Activated CD4-positive, alpha-beta memory T cell treated with anti-CD3 and anti-CD28 coated beads, Interleukin-2, amount 10 ng/mL, durations not matched to agents 7 days and 5 days (primary cell): ENCODE measurements at places on chromosomes 3 and 15. TPM values are rescaled to one million over a fixed set of nuclear protein-coding genes. Genes with fewer than 3 reads are reported as not detected.

SPRED1 gene
- total RNA-seq, result 0.13 TPM

GPR15 gene
- total RNA-seq, result 111 TPM

IGSF11 gene
- not detected for total RNA-seq

GOLGA8S gene
- total RNA-seq, result 0.38 TPM

GP9 gene
- not detected for total RNA-seq

MITF gene
- not detected for total RNA-seq

UACA gene
- total RNA-seq, result 1.3 TPM

BCL2A1 gene
- 14.1 TPM for total RNA-seq

DNA sequence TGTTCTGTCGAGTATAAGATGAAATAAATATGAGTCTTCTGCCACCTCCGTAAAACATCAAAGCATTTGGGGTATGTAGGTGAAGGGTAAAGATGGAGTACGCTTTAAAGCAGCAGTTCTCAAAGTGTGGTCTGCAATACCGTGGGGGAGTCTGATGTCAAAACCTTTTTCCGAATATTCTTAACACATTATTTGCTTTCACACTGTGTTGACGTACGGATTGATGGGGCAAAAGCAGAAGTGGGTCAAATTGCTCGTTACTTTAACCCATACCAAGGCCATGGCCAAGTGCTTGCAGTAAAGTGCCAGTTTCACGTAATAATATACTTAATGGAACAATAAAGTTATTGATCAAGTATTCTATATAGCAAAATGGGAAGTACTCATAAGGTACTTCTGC, 36.3 kb downstream of the PAK2 start:
- no peak overlapping the region for H3K27ac ChIP-seq
- no peaks in the 10 kb centered on the region for H3K27me3 ChIP-seq
- H3K4me3 ChIP-seq, result no peak overlapping the region
- DNase-seq, result no peak
- peaks cover 69% of the 10 kb centered on the region for H3K36me3 ChIP-seq
- peaks cover 48% of the 10 kb centered on the region for H3K4me1 ChIP-seq

DNA sequence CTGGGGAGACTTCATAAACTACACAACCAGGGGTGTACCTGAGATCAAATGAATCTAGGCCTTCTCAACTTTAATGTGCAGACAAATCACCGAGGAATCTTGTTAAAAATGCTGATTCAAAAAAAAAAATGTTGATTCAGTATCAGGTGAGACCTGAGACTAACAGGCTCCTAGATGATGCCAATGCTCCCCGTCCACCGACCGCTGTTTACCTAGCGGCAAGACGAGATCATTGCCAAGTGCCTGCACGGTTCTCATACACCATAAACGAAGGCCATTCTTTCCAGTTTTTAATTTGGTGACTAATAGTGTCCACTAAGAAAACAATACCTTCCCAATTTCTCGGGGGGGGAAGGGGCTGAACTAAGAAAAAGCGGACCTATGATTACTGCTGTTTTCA, 2.5 kb upstream of the FSIP1 start:
- H3K4me3 ChIP-seq, result no peak overlapping the region
- H3K36me3 ChIP-seq, result peaks cover 3% of the 10 kb centered on the region
- DNase-seq, result no peak
- H3K4me1 ChIP-seq, result peaks cover 59% of the 10 kb centered on the region

DNA sequence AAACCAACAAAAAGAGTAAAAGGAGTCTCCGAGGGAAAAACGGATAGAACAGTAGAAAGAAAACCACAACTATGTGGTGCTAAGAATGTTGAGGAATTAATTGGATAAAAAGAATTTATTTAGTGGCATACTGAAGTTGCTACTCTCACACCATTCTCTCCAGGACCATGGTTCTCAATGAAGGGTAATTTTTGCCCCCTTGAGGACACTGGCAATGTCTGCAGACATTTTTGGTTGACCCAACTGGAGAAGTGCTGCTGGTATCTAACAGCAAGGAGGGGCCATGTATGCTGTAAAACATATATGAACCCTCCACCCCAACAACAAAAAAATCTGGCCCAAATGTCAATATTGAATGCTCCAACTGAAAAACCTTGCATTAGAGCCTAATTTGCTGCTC, 85.9 kb upstream of the CSPG5 start:
- H3K36me3 ChIP-seq, result peaks cover 18% of the 10 kb centered on the region
- no peak for DNase-seq
- no peak overlapping the region for H3K27ac ChIP-seq

DNA sequence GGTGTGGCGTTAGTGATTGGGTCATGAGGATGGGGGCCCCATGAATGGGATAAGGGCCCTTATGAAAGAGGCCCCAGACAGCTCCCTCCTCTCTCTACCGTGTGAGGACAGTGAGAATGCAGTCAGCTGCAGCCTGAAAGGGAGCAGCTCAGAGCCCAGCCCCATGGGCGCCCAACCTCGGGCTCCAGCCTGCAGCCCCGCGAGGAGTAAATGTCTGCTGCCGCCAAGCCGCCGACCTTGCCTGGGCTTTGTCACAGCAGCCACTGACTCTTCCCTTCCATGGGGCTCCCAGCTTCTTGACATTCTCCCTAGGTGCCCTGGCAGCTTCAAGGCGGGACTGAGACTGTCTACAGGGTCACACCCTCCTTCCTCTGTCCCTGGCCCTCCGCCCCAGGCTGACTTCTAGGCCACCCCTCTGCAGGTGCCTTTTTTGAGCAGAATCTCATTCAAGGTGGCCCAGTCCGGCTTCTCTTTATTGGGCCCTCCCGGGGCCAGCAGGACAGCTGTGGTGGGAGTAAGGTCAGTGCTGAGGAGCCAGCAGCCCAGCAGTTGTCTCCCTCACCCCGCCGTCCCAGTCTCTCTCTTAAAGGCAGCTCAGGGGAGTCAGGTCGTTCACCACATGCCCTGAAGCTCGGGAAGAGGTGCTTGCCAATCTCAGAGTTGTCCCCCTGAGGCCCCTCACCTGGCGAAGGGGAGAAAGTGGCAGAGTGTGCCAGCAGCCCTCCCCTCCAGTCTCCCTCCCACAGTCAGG, 18.7 kb upstream of the PRR20G start:
- DNase-seq, result no peak
- H3K36me3 ChIP-seq, result no peaks in the 10 kb centered on the region
- no peak overlapping the region for H3K27ac ChIP-seq
- peaks cover 4% of the 10 kb centered on the region for H3K27me3 ChIP-seq
- no peak overlapping the region for H3K4me3 ChIP-seq

DNA sequence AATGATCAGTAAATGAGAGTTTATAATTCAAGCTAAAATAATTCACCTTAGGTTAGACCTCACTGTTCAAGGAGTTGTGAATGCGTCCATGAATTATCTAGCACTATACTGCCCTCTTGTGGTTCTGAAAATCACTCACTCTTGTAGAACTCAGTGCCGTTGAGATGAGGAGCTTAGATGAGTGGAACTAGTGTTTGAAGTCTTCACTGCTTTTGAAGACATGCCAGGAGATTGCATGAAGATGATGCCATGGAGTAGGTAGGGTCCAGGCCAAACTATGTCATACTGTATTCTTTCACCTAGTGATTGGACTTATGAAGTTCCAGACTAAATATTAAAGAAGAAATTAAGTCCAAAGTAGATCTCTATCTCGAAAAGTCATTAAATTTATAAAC, 28.8 kb downstream of the LYSMD4 start:
- peaks cover 3% of the 10 kb centered on the region for H3K36me3 ChIP-seq
- H3K27ac ChIP-seq, result no peak overlapping the region
- DNase-seq, result no peak
- H3K4me3 ChIP-seq, result no peak overlapping the region

DNA sequence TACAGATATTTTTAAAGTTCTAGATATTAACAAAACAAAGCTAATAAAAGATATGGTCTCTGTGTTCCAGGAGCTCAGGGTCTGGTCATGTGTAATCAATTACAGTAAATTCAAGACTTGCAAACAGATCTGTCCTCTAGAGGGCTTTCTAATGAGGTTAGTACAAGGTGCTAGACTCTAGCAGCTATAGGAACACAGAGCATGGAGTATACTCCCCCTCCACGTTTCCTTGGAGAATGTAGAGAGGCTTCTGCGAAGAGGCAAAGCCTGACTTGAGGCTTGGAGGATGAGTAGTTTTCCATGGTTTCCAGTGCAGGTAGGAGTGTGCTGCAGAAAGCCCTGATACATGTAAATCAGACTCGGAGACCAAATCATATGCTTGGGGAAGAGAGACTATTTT, 32.7 kb upstream of the DLG1 start:
- DNase-seq, result no peak
- no peaks in the 10 kb centered on the region for H3K36me3 ChIP-seq
- H3K27ac ChIP-seq, result no peak overlapping the region
- peaks cover 44% of the 10 kb centered on the region for H3K27me3 ChIP-seq
- H3K4me3 ChIP-seq, result no peak overlapping the region
- peaks cover 1% of the 10 kb centered on the region for H3K4me1 ChIP-seq

DNA sequence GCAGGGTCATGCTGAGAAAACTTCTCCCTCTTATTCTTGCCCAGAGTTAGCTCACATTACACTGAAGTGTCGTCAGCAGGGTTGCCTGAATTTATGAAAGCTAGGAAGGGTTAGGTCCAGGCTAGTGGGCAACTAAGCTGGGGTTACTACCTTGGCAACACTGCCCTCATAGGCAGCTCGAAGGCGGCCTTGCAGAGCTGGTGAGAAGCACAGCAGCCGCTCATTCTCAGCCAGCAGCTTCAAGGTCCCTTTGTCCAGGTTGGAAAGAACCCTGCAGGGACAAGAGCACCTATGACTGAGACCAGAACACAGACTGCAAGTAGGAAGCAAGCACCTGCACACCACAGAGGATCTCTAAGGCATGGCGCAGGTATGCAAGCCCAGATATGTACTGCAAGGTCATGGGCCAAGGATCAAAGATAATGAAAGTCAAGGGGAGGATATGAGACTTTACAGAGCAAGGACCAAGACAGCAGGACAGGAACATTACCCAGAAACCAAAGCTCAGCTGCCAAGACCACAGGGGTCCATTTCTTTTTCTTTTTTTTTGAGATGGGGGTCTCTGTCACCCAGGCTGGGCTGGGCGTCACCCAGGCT, 2.8 kb downstream of the CDAN1 start:
- H3K27ac ChIP-seq, result no peak overlapping the region
- no peaks in the 10 kb centered on the region for H3K27me3 ChIP-seq
- H3K36me3 ChIP-seq, result peaks cover 49% of the 10 kb centered on the region
- no peak for DNase-seq

- H3K27me3 ChIP-seq, result no peaks in the 10 kb centered on the region
- H3K27ac ChIP-seq, result no peak overlapping the region
- H3K36me3 ChIP-seq, result no peaks in the 10 kb centered on the region
- H3K4me1 ChIP-seq, result no peaks in the 10 kb centered on the region
These were observed 831.4 kb downstream of the AGBL1 start for GRCh38 chr15:86911022-86911421.

- H3K27me3 ChIP-seq, result peaks cover 24% of the 10 kb centered on the region
- no peaks in the 10 kb centered on the region for H3K36me3 ChIP-seq
- DNase-seq, result no peak
- no peak overlapping the region for H3K4me3 ChIP-seq
These were observed 55.3 kb downstream of the SLC28A2 start for GRCh38 chr15:45307230-45307924.

DNA sequence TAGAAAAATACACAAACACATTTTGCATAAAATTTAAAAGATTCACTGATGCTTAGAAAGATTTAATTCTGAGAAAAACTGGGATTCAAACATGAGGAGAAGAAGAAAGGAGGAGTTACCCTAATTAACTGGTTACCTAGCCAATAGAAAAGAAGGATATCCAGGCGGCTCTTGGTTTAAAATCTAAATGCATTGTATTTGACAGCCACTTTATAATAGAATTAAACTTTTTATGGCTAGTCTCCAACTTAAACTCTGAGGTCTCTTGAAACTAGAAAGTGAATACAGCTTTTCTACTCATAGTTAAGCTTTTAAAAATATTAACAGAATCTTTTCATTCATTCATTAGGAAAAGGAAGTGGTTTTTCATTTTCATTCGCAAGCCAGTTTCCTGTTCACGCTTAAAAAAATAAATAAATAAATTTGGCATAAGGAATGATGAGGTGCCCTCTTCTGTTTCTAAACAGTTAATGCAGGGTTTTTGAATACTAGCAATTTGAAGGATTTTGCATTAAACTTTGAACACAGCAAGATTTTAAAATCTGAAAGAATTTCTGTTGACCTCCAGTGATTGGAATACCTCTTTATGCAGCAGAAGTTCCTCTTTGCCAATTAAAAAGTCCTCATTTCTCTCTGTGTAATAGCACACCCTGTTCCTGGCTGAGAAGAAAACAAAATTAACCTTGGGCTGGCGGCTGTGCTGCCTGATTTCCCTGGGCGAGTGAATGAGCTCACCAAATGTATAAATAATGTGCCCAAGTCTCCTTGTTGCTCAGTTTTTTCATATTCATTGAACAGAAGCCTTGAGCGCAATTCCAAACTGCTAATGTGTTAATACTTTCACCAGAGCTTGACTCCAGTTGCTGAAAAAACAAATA, 105.1 kb downstream of the ZMAT3 start:
- no peaks in the 10 kb centered on the region for H3K27me3 ChIP-seq
- no peak overlapping the region for H3K4me3 ChIP-seq
- H3K27ac ChIP-seq, result no peak overlapping the region
- peaks cover 10% of the 10 kb centered on the region for H3K4me1 ChIP-seq

DNA sequence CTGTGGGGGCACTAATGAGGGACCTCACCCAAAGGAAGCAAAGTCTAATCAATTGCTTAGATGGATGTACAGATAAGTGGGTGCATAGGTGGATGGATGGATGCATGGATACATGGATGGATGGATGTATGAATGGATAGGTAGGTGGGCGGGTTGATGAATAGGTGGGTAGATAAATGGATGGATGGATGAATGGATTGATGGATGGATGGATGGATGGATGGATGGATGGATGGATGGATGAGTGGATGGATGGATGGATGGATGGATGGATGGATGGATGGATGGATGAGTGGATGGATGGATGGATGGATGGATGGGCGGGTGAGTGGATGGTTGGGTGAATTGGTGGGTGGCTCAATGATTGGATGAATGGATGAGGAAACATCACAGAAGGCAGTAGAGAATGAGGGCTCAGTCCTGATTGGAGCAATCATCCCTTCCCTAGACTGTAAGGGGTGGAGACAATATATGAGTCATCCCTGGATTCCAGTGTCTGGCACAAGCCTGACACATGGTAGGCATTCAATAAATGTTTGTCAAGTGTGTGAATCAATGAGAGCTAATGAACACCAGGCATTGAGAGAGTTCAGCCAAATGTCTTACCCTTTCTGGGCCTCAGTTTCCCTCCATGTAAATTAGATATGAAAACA, 40.4 kb upstream of the PXYLP1 start:
- peaks cover 16% of the 10 kb centered on the region for H3K27me3 ChIP-seq
- no peak for DNase-seq
- no peaks in the 10 kb centered on the region for H3K36me3 ChIP-seq

GRCh38 chr15:45616901-45617323, 17.9 kb upstream of the SQOR start:
- no peak overlapping the region for H3K4me3 ChIP-seq
- no peak for DNase-seq
- H3K27ac ChIP-seq, result no peak overlapping the region
- H3K36me3 ChIP-seq, result no peaks in the 10 kb centered on the region

- no peaks in the 10 kb centered on the region for H3K36me3 ChIP-seq
- H3K4me1 ChIP-seq, result no peaks in the 10 kb centered on the region
- H3K4me3 ChIP-seq, result no peak overlapping the region
- DNase-seq, result no peak
- H3K27ac ChIP-seq, result no peak overlapping the region
These were observed 333.0 kb upstream of the ATP11B start for GRCh38 chr3:182460303-182460702.

- no peaks in the 10 kb centered on the region for H3K36me3 ChIP-seq
- DNase-seq, result no peak
- no peak overlapping the region for H3K27ac ChIP-seq
- no peak overlapping the region for H3K4me3 ChIP-seq
- H3K4me1 ChIP-seq, result peaks cover 2% of the 10 kb centered on the region
These were observed 39.3 kb downstream of the RHCG start for GRCh38 chr15:89457086-89457485.
